Kidney (tissue), 22 donors: ENCODE measurements at places on chromosomes 1 and 21. TPM values are rescaled to one million over a fixed set of nuclear protein-coding genes. Genes with fewer than 3 reads are reported as not detected.

FMO5 gene
- 9.5 TPM for total RNA-seq

NTNG1 gene
- total RNA-seq: 2.8 TPM

CAPN9 gene
- 0.41 TPM for total RNA-seq

ADAMTS1 gene
- 343 TPM for total RNA-seq

NBPF20 gene
- total RNA-seq: 3.8 TPM

CEPT1 gene
- 35.7 TPM for total RNA-seq

TTC39A gene
- 70.1 TPM for total RNA-seq
